ENCODE measurements at places on chromosomes 3 and 15. TPM values are rescaled to one million over a fixed set of nuclear protein-coding genes. Genes with fewer than 3 reads are reported as not detected.

CTXN2 gene
- total RNA-seq, result not detected

GRCh38 chr15:26631894-26632293, 141.0 kb downstream of the GABRB3 start:
- DNase-seq, result no peak

P2RY12 gene
- total RNA-seq, result 5.3 TPM

- no peak for DNase-seq
Measured at GRCh38 chr3:124829819-124830554, 57.2 kb downstream of the ITGB5 start.

DNA sequence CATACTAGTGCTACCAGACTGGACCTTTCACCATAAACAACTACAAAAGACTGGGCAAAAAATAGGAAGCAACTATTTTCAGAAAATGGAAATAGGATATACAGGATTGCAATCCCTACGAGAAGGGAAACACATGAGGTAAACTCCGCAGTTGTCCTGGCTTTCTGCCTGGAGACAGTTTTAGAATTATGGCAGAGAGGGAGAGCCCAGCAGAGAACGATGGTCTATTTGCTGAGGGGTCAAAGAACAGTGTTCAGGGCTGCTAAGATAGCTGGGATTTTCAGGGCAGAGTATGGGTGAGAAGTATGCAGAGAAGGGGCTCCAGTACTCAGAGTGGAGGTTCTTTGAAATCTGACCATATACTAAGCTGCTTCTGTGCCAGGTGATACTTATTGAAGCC, 163.4 kb downstream of the CHDH start:
- no peak for DNase-seq
